ENCODE measurements at places on chromosomes 13 and 19.

DNA sequence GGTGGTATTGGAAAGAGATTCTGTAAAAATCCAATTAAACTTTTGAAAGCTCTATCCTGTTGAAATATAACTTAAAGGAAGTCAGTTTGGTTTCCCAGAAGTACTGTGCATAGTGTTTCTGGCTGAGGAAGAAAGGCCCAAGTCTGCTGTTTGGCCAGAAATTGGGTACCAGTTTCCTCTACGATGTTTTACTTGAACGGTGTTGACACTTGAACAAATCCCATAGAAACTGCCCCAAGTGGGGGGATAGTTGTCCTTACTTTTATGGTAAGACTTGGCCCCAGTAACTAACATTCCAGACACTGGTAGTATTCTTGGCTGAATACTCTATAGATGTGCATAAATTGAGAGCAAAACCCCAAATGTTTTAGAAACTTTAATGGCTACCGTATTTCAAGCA, 14.2 kb downstream of the KLF5 start:
- no peak for DNase-seq

- DNase-seq = peak; percentile 59
Observed at GRCh38 chr13:48304143-48304876, 759 bp downstream of the RB1 start.

GRCh38 chr13:77150651-77151050, 123.7 kb upstream of the FBXL3 start:
- no peak for DNase-seq

DNA sequence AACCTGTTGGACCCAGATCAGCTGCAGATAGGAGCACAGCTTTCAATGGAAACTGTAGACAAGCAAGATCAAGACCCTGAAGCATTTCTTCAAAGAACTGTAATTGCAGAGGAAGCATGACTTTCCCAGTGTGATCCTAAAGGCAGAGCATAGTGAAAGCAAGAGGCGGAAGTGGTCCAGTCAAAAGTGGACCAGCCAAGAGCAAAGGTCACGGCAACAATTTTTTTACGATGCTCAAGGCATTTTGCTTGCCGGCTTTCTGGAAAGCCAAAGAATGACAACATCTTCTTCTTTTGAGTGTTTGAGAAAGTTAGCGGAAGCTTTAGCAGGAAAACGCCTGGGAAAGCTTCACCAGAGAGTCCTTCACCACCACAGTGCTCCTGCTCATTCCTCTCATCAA, 111.6 kb downstream of the RNF17 start:
- no peak for DNase-seq

- no peak for DNase-seq
Observed at GRCh38 chr19:1896508-1896907, 8.7 kb upstream of the ADAT3 start.

DNA sequence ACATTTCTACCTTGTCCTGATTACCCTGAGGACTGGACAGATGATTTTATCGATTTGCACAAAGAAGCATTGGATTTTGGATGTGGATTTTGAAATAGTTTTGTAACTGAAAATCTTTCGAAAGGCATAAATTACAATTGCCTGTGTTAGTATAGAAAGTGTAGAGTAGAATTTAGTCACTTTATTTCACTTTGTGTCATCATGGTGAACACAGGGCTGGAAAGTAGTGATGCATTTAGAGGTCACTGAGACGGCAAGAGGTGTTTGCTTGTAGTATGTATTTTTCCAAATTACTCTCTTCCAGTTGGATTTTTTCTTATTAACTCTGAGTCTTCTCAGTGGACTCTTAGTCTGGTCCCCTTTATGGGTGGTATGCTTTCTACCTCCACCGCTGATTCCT, 326.0 kb downstream of the NALCN start:
- DNase-seq = no peak

- DNase-seq = no peak
Observed at GRCh38 chr19:2917275-2918184, 16.8 kb downstream of the ZNF57 start.

GRCh38 chr19:17125062-17125727, 49.6 kb downstream of the MYO9B start:
- no peak for DNase-seq

DNA sequence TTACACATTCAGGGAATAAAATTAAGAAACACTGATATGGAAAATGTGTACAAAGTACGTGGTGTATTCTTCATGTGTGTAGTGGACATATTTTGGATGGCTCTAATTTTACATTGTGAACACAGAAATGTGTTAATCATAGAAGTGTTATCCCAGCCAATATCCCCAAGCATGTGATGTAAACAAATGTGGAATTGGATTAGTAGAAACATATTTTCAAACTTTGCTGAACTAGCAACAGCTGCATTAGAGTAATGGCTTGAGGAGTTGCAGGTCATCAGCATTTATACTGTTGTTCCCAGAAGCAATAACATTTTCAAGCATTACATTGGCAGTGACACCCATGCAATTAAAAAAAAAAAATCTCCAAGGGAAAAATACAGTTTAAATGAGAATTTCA, 600.6 kb downstream of the SLITRK1 start:
- DNase-seq = no peak

DNA sequence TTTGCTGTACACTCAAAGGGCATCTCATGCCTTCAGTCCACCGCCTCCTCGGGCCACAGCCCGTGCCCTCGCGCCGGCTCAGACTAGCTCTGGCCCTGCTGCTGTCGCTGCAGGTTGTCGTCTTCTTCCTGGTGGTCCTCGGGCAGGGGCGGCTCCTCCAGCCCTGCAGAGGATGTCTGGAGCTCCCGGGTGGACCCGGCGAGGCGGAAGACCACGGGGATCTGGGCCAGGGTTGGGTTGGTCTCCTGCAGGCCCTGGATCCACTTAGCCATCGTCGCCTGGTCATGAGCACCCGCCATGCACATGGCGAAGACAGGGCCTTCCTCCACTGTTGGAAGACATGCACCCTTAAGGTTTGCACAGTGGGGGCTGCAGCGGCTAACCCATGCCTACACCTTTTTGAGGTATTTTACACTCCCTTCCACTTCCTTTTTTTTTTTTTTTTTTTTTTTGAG, 489 bp upstream of the ZNF653 start:
- DNase-seq = no peak

- peak; percentile 54 for DNase-seq
Observed at GRCh38 chr19:30374865-30375552, 2.8 kb downstream of the ZNF536 start.

DNA sequence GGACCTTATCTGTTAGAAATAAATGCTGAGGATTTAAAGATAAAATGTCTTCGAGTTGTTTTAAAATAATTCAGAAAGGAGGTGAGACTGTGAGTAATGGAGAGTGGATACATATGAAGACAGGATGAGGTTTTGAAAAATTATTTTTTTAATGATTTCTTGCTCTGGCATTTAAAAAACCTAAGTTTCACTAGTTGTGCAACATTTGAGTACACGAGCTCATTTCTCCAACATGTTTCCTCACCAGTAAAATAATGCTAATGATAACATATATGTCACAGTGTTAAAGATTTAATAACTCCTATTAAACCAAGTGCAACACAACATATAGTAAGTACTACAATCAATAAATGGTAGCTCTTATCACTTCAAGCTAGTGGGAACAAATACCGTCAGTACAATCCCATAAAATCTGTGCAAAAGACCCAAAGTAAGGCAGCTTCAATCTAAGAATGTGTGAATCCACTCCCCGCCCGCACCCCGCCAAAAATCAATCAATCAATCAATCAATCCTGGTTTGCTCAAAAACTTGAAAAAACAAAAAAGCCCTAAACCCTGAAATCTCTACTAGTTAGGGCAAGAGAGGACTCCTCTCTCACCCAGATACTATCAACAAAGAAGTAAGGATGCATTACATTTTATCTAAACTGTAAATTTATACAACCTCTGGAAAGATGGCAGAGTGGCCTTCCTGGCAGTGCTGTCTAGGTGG, 1.3 kb downstream of the ALG5 start:
- DNase-seq = no peak

- no peak for DNase-seq
Observed at GRCh38 chr19:41187884-41188279, 5.1 kb upstream of the CYP2S1 start.

DNA sequence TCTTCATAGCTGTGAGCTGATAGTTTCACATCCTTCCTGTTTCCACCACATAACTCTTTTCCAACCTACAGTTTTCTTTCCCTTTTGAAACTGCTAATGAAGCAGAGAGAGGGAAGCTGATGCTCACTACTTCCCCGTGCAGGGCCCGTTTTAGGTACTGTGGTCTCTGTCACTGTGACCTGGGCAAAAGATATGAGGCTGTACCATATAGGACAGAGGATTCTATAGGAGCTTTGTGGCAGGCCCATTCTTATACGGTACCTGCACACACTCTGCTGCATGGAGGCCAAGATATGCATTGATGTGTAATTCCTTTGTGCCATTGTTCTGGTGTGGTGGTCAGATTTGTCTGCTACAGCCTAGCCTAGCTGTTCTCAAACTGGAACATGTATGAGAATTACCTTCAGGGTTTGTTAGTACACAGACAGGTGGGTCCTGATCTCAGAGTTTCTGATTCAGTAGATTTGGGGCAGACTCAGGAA, 577.3 kb downstream of the LMO7 start:
- DNase-seq = no peak

GRCh38 chr19:50842130-50842529, 8.8 kb upstream of the KLK15 start:
- no peak for DNase-seq

- DNase-seq = no peak
Observed at GRCh38 chr19:22617614-22618320, 16.4 kb upstream of the ZNF492 start.

DNA sequence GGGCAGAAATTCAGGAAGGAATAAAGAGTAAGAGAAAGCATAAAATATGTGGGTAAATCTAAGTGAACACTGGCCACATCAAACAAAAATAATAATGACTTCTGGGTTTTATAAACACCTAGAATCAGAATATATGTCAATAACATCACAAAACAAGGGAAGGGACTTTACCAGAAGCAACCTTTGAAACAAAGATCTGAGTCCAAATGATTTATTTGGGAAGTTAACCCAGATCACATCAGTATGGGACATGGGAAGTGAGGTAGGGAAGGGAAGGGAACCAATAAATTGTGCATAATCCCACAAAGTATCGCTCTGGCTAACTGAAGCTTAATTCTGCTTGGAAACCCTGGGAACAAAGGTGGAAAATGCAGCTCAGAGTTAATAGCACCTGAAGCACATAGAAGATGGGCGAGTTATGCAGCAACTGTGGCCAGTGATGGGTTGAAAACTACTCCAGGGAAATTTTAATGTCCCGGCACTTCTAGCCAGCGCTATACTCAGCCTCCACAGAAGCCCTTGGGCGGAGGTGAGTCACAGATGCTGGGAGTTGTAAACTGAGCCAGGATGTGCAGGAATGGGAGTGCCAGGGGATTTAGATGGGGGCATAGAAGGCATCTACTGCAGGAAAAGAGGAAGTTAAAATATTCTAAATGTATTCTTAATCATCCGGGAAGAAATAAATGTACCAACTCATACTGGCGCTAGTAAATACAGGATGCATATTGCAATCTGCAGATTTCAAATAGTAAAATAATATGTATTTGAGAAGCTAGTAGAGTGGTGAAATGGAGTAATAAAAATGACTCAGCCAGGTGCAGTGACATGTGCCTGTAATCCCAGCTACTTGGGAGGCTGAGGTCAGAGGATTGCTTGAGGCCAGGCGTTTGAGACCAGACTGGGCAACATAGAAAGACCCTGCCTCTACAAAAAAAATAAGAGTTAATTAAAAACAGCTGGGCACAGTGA, 34.2 kb upstream of the CEBPG start:
- DNase-seq = no peak

GRCh38 chr13:98343461-98343860, 166.4 kb upstream of the RNF113B start:
- peak; percentile 23 for DNase-seq

GRCh38 chr13:79379274-79379673, 26.8 kb downstream of the RBM26 start:
- no peak for DNase-seq

DNA sequence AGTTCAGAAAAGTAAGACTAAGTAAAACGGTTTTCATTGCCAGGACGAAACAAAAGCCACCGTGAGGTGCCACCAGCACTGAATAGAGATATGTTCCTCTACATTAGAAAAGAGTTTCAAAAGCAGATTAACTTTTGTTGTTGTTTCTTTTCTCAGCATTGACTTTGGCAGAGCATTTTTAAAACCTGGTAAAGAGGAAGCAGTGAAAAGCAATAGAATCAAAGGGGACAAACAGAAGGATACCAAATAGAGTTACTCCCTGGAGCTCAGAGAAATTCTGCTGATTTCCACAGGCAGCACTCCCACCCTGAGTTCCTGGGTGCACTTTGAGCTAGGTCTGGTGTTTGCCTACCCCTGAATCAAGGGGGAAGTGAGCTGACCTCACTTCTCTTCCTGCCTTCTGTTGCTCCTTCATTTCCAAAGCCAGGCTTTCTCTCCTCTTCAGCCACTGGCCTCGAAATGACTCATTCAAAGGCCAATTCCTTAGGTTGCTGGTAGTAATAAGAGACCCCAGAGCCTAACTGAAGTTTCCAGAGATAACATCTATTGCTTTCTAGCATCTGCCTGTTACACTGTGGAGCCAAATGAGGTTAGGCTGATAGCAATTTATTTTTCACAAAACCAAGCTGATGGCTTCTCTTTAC, 11.3 kb upstream of the ERICH6B start:
- DNase-seq = no peak

DNA sequence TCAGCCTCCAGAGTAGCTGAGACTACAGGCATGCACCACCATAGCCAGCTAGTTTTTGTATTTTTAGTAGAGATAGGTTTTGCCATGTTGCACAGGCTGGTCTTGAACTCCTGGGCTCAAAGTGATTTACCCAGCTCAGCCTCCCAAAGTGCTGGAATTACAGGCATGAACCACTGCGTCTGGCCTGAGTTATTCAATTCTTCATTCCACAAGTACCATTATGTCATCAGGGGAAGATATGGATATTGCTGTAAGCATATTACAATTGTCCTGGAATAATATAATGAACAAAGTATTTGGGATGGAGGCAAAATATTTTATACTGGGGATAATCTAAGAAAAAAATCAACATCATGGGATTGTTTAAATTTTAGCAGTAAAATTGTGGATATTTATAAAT, 646.0 kb upstream of the SLITRK6 start:
- DNase-seq = no peak

GRCh38 chr13:81762449-81762848, 1421.5 kb upstream of the SPRY2 start:
- DNase-seq = no peak
